ENCODE measurements at places on chromosomes 1 and 21.

- DNase-seq, result peak; percentile 55
- H3K27me3 ChIP-seq, result peaks cover 32% of the 10 kb centered on the region
- no peaks in the 10 kb centered on the region for H3K36me3 ChIP-seq
- no peak overlapping the region for H3K27ac ChIP-seq
Observed at GRCh38 chr21:25837533-25838265, 102.9 kb downstream of the GABPA start.

GRCh38 chr1:8822373-8823294 lies 5.2 kb upstream of the RERE start:
- no peaks in the 10 kb centered on the region for H3K36me3 ChIP-seq
- H3K27ac ChIP-seq, result peak overlapping the region; percentile 82
- peaks cover 10% of the 10 kb centered on the region for H3K4me1 ChIP-seq
- no peak overlapping the region for H3K4me3 ChIP-seq
- no peaks in the 10 kb centered on the region for H3K27me3 ChIP-seq
- DNase-seq, result peak; percentile 96

DNA sequence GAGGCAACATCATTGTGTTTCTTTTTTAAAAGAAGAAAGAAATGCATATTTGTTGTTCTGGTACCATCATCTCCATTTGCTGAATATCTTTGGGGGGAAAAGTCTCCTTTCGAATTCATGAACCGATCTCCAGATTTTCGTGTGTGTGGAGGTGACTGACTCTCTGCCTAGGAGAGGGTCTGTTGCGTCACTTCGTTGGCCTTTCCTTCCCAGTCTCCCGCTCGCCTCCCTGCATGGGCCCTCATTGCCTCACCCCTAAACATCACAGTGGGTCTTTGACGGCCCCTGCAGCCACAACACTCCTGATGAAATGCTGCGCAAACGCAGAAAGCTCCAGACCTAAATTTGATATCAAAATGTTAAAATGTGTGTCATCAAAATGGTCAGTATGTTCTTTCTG lies 103.2 kb upstream of the RALGPS2 start:
- no peaks in the 10 kb centered on the region for H3K27me3 ChIP-seq
- no peaks in the 10 kb centered on the region for H3K4me1 ChIP-seq
- no peaks in the 10 kb centered on the region for H3K36me3 ChIP-seq
- no peak for DNase-seq

DNA sequence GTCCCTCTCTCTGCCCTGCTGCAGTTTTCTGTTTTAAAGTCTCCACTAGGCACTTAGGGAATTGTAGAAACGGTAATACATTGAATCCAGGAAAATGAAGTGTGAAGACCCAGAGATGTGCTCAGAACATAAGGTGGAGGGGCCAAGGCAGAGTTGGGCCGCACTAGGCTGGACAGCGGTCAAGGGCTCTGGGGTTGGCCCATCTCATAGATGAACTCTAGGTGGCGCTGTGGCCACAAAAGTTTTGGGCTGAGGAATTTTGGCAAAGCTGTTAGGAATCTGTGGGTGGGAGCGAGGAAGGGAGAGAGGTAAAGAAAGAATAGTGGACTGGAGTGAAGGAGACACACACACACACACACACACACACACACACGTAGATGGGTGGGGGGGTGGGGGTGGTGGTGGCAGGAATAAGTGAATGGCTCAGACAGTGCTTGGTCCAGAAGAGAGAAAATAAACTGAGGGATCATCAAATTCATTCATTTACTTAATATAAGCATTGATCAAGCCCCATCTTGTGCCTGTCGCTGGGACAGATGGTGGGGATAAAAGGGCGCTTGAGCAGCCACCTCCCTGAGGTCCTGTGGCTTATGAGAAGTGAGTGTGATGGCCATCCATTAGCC lies 258.5 kb downstream of the TRABD2B start:
- H3K36me3 ChIP-seq, result no peaks in the 10 kb centered on the region
- DNase-seq, result peak; percentile 8
- no peak overlapping the region for H3K27ac ChIP-seq
- no peak overlapping the region for H3K4me3 ChIP-seq
- peaks cover 18% of the 10 kb centered on the region for H3K27me3 ChIP-seq
- H3K4me1 ChIP-seq, result no peaks in the 10 kb centered on the region

- H3K4me1 ChIP-seq, result no peaks in the 10 kb centered on the region
- H3K27me3 ChIP-seq, result no peaks in the 10 kb centered on the region
- no peak overlapping the region for H3K4me3 ChIP-seq
- no peak overlapping the region for H3K27ac ChIP-seq
- H3K36me3 ChIP-seq, result no peaks in the 10 kb centered on the region
- DNase-seq, result no peak
Observed at GRCh38 chr1:108511764-108512163, 48.1 kb upstream of the EEIG2 start.

DNA sequence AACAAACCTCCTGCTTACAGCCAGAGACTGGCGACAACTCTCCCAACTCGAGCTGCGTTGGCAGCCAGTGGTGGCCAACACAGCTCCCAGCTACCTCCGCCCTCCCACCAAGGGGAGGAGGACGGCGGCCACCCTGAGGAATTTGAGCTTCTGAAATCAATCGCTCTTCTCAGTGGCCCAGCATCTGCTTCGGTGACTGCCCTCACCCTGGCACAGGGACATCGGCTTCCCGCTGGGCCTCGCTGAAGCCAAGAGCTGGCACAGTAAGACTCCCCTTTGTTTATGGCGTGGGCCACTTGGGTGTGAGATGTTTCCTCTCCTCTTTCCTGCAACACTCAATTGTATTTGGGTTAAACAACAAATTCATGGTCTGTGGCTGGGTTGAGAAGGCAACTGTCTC lies 136.2 kb downstream of the ZBTB18 start:
- H3K4me1 ChIP-seq, result peaks cover 7% of the 10 kb centered on the region
- H3K27me3 ChIP-seq, result peaks cover 33% of the 10 kb centered on the region
- no peak overlapping the region for H3K27ac ChIP-seq
- DNase-seq, result no peak
- H3K4me3 ChIP-seq, result no peak overlapping the region
